ENCODE measurements at places on chromosomes 11 and 22.

GRCh38 chr11:114226356-114226755 lies 69.8 kb upstream of the NNMT start:
- no peak for DNase-seq

- no peak for DNase-seq
Observed at GRCh38 chr11:101584655-101585054, 848 bp upstream of the TRPC6 start.

DNA sequence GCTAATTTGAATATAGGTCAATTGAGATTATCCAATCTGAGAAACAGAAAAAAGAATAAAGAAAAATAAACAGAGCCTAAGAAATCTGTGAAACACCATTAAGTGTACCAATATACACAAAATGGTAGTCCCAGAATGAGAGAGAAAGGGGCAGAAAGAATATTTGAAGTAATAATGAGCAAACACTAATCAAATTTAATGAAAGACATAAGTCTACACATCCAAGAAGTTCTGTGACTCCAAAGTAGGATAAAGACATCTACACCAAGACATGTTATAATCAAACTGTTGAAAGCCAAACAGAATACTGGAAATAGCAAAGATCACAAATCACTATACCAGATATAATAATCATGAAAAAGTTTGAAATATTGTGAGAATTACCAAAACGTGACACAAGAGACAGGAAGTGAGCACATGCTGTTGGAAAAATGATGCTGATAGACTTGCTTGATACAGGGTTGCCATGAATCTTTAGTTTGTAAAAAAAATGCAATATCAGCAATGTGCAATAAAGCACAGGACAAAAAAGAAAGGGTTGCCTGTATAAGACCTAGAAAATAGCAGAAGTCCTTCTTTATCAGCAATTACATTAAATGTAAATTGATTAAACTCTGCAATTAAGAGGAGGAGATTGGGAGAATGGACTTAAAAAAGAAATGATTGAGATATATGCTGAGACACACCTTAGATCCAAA lies 75.8 kb downstream of the RNF169 start:
- DNase-seq = no peak

- DNase-seq = no peak
Observed at GRCh38 chr11:62022211-62022610, 54.8 kb upstream of the FTH1 start.

- no peak for DNase-seq
Observed at GRCh38 chr11:100635194-100635593, 51.9 kb upstream of the ARHGAP42 start.

GRCh38 chr11:119450590-119451326 lies 27.8 kb upstream of the THY1 start:
- DNase-seq = no peak

GRCh38 chr11:128506999-128507611 lies 80.3 kb downstream of the ETS1 start:
- DNase-seq = no peak

DNA sequence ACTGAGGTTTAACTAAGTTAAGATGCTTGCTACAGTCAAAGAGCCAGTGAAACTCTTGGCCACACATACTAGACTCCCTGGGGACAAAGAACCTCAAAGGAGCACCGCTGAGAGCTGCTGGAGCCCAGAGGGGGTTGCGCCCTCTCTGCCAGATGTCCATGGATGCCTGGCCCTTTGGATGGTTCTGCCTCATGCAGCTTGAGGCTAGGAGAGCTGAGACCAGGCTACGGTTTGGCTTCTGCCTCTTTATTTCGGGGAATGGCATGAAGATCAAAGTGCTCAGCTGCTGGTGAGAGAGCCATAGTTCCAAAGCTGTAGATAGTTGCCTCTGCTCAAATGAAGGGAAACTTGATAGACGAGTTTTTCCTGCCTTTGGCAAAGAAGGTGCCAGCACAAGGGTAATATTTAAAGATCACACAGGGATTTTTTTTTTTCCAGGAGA lies 43.0 kb downstream of the RASSF10 start:
- no peak for DNase-seq

DNA sequence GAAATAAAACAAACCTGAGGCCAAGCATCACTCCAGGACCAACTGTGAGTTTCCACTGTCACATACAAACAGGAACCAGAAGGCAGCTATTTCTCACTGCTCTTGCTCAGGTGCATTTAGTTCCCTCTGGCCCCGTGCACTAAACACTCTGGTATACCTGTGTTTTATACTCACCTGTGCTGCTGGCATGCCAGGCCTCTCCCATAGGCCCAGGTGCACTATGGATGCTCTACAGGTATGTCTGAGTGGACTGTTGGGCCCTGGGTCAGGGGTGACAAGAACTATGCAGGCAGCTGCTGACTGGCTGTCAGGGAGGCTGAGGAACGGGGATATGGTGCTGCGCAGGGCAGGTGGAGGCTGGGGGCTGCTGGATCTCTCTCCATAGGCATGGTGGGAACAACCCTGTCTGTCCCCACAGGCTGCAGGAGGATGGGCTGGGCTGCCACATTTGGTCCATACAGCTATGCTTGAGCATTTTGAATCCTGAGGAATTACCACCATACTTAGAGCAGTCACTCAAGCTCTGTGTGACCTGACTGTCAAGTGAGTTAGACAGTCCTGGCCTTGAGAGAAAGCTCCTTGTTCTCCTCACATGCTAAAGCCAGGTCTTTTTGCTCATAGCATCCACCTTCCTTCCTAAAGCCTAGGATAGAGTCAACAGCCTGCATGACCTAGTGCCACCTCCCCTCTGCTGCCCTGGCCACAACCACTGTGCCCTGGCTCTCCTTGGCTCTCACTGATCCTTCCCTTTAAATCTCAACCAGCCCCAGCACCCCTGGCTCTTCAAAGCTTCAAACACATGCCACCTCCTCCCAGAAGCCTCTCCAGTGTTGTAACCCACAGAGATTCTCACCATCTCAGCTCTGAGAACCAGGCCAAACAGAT lies 72.9 kb downstream of the C11orf58 start:
- no peak for DNase-seq

- no peak for DNase-seq
Observed at GRCh38 chr22:44952863-44953746, 56.7 kb downstream of the PHF21B start.

DNA sequence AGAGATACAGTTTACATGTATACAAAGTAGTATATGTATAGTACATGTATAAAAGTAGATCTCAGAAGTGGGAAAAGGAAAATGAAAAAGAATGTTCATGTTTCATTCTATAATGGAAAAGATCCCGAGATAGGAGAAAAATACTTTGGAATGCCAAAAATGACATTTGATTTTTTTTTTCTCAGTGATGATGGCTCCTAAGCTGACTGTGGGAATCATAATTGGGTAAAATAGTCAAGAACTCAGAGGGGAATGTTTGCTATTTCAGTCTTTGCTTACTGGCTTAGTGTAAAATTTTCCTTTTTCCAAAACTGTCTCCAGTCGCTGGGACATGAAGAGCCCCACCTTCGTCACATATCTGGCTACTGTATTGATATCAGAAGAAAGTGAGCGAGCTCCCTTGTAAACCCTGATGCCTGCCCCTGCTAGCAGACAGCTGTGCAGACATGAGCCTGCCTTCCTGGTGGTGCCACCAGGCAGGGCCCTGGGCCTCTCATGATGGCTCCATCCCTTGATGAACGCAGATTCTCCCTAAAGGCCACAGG lies 944.6 kb downstream of the NTM start:
- DNase-seq = no peak

- DNase-seq = no peak
Observed at GRCh38 chr11:97964332-97965004, 1056.3 kb upstream of the CNTN5 start.
